NCI-H187 (cell line): ENCODE measurements at places on chromosomes 13 and 19.

GRCh38 chr19:45446944-45447343, 20.9 kb upstream of the FOSB start:
- DNase-seq: no peak

DNA sequence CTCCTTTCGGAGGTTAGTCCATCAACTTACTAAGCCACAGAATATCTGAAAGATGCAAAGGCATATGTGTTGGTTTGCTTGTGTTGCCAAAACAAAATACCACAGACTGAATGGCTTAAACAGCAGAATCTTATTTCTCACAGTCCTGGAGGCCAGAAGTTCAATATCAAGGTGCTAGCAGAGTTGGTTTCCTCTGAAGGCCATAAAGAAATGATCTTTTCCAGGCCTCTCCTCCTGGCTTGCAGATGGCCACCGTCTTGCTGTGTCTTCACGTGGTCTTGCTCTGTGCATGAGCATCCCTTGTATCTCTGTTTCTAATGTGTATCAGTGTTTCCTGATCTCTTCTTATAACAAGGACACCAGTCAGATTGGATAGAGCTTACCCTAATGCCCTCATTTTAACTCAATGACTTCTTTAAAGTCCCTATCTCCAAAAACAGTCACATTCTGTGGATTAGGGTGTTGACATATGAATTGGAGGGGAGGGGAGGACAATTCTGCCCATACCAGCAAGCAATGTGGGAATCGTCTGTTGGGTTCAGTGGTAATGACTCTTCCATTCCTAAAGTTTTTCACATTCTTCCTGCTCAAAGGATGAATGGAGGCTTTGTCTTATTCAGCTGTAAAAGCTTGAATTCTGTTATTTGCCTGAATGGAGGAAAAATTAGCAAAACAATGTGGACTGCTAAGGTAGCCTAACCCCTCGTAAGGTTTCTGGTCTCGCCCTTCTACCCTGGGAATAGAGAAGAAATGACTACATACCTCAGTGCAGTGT, 715.7 kb downstream of the DIAPH3 start:
- no peak for DNase-seq

DNA sequence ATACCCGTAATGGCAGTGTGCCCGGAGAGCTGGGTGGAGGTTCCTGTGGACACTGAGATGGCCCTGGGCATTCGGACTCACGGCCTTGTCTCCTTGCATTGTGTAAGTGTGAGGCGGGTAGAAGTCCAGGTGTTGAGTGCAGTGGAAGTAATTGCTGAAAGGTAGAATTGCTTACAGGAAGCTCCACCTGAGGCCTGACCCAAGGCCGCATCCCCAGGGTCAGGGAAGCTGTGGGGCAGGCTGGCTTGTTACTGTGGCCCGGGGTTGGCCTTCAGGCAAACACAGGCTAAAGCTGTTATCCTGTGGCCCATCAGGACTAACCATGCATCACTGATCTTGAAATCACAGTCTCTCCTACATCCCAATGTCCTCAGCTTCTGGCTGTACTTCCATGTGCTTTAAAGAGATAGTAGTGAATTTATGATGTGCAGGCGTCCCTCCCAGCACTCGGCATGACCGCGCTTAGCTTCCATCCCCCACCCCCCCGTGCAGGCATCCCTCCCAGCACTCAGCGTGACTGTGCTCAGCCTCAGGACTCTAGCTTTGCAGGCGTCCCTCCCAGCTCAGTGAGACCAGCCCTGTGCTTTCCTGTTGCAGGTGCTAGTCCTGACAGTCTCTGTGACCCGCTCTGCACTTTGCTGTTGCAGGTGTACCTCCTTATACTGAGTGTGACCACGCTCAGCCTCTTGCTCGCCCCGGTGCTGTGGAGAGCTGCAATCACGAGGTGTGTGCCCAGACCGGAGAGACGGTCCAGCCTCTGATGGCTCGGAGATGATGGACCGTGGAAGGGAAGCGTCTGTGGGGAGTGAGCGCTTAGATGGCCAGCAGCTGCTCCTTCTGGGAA, 35.6 kb upstream of the TFDP1 start:
- DNase-seq: peak; percentile 84

DNA sequence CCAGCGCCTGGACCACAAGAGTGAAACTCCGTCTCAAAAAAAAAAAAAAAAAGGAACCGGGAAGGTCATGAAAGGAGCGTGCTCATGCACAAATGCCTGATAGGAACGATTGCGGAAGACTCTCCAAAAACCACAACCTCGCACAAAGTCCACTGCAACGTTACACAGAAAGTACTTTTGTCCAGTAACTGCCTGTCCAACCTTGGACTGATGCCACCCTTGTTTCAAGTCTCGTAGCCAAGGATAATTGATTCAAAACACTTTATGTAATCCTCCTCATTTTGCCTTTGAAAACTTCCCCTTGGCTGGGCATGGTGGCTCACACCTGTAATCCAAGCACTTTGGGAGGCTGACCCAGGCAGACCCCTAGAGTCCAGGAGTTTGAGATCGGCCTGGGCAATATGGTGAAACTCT, 13.7 kb downstream of the LGALS7 start:
- no peak for DNase-seq

- DNase-seq: no peak
Observed at GRCh38 chr19:11261971-11262839, at the start of gene DOCK6. TSS of gene DOCK6 (minus strand) at chr19:11262524. CDS start at chr19:11262440, 84 bp downstream.

GRCh38 chr13:31167490-31167889, 5.8 kb upstream of the HSPH1 start:
- DNase-seq: no peak

DNA sequence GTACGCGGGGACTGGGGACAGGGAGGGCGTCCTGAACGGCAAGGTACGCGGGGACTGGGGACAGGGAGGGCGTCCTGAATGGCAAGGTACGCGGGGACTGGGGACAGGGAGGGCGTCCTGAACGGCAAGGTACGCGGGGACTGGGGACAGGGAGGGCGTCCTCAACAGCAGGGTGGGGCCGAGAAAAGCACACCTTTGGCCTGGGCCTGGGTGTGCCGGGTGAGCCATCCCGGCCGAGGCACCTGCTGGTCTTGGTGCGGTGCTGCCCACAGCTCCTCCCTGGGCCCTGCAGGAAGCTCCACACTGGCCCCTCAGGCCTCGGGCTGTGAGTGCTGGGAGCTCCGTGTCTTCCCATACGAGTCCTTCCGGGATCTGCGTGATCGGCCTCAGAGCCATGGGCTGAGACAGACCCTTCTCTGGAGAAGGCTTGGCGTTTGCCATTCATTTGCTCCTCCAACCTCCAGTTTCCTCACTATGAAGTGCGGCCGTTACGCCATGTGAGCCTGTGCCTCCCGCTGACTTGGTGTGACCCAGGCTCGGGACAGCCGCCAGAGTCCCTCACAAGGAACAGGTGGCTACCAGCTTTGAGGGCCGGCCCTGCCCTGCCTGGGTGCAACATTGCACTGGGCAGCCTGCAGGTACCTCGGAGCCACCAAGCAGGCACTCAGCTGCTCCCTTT, 7.8 kb upstream of the ZNF554 start:
- DNase-seq: no peak

- DNase-seq: peak; percentile 52
Observed at GRCh38 chr19:55156202-55157063, 1.1 kb downstream of the TNNI3 start.

DNA sequence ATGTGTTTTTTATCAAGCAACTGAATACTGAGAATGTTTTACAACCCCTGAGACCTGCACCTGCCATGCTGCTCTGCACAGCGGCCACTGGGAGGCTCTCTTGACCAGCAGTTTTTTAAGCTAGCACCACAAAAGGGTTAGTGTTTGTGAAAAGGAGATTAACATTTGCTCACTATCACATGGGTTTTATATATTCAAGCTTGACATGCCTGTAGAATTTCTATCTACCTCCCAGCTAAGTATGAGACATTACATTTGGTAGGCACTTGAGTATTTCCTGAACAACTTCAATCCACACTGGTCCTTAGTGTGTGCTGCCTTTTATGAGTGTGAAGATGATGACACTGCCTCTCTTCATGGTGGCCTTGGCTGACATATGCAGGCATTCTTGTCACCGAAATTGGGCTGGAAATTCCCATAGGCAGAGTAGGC, 1238.9 kb downstream of the UQCRFS1 start:
- no peak for DNase-seq

DNA sequence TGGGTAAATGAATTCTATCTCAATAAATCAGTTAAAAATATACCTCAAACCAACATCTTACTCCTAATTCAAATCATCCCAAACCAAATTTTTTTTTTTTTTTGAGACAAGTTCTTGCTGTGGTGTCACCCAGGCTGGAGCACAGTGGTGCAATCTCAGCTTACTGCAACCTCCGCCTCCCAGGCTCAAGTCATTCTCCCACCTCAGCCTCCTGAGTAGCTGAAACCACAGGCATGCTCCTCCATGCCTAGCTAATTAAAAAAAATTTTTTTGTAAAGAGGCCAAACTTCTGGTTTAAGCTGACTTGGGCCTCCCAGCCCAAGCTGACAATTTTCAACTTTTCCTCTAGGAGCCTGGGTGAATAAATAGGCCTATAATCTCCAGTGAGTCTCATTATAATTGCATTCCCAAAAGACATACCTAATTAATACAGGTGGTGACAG, 22.1 kb upstream of the OLFM2 start:
- no peak for DNase-seq

- peak; percentile 16 for DNase-seq
Observed at GRCh38 chr19:37929355-37929923, 22.4 kb downstream of the SIPA1L3 start.

- no peak for DNase-seq
Observed at GRCh38 chr19:49809160-49809940, 3.7 kb downstream of the FUZ start.

DNA sequence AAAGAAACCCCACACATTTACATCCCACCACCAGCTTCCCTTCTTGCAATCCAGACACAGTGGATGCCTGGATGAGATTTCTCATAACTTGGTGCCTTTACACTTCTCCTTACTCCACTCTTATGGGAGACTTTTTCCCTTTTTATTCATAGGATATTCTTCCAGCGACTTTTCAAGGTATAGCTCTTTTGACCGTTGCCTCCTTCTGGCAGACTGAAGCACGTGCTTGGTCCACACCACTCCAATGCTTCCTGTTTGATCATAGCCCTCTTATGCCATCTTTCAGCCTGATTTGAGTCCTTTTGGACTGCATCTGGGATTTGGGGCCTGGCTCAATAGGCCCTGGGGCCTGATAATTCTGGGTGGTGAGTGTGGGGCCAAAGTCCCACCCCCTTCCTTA, 87.7 kb downstream of the ERCC5 start:
- DNase-seq: no peak

DNA sequence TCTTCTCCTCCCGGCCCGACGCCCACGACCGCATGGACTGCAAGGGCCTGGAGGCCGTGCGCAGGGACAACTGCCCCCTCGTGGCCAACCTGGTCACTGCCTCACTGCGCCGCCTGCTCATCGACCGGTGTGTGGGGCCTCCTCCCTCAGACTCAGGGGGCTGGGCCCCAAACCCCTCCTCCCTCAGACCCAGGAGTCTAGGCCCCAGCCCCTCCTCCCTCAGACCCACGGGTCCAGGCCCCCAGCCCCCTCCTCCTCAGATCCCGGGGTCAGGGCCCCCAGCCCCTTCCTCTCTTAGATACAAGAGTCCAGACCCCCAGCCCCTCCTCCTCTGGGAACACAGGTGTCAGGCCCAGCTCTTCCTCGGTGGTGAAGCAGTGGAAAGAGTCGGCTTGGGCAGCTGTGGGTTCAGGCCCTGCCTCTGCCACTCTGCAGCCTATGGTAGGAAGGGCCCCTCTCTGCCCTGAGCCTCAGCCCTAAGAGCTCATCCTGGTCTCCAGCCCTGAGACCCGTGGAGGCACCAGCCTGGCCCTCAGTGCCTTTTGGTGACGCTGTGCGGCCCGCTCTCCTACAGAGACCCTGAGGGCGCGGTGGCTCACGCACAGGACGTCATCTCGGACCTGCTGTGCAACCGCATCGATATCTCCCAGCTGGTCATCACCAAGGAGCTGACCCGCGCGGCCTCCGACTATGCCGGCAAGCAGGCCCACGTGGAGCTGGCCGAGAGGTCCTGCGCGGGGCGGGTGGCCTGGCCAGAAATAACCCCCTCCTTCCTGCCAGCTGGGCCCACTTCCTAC, 3.7 kb upstream of the SPIB start:
- no peak for DNase-seq

GRCh38 chr19:43798026-43798545, 4.2 kb downstream of the LYPD5 start:
- DNase-seq: no peak

DNA sequence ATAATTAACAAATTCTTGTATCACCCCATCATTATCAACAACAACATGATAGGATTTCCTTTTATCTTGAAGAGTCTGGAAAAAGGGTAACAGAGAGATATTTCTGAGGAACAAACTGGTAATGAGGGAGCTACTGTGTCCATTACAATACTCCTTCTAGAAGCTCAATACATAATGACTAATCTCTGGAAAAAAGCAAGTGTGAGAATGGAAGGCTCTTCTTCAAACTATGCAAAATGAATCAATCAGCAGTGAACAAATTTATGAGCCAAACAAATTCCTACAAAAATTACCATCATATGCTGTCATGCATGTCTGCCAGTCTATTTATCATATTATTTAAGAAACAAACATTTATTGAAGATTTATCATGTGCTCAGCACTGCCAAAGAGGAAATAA, 30.0 kb upstream of the USPL1 start:
- DNase-seq: no peak

DNA sequence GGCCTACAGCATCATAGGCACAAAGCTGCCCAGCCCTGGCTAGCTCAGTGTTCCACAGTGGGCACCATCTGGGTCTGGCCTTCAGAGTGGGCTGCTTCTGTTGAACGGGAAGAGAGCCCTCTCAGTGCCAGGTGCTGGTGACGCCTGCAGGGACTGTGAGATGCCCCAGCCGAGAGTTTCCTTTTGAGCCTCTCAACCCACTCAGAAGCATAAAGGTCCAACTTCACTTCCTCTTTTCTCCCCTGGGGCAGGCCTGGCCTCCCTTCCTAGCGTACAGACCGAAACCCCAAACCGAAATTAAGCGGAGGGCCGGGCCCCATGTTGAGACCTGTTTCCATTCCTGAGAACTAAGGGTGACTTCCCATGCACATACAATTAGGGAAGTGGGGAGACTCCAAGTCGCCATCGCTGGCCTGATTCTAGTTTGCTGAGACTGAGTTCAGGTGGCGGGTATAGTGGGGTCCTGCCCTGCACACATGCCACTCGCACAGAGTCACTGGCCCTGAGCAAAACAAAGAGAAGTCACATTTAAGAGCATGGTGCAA, 6.9 kb downstream of the RAB8A start:
- DNase-seq: no peak

GRCh38 chr13:95833719-95834118, 156.8 kb downstream of the DNAJC3 start:
- DNase-seq: no peak

DNA sequence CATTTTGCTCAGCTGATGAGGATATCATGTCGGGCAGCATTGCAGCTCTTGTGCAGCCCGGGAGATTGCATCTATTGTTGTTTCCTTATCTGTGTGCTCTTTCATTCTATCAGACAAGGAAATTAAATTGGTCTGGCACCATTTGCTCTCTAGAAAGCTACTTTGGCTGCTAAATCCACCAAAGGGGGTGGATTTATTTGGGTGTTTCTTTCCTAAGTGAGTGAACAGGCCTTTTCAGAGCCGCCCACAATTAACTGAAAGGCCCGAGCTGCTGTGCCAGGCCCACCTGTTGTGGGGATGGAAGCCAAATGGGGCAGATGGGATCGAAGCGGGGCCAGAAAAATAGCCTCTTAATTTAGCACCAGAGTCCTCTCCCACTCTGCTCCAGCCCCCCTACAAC, 99.4 kb downstream of the DNAJC15 start:
- no peak for DNase-seq

- DNase-seq: no peak
Observed at GRCh38 chr19:40200341-40201099, 9.3 kb downstream of the MAP3K10 start.
